ENCODE measurements at places on chromosomes 13 and 19. TPM values are rescaled to one million over a fixed set of nuclear protein-coding genes. Genes with fewer than 3 reads are reported as not detected.

IGFLR1 gene
- 40.3 TPM for polyA plus RNA-seq

CASP14 gene
- not detected for polyA plus RNA-seq

C19orf33 gene
- 36.0 TPM for polyA plus RNA-seq

C1QTNF9 gene
- polyA plus RNA-seq, result not detected

PEAK3 gene
- not detected for polyA plus RNA-seq

MBD3L2 gene
- polyA plus RNA-seq, result not detected

REEP6 gene
- polyA plus RNA-seq, result 31.4 TPM

FPR2 gene
- polyA plus RNA-seq, result 0.17 TPM

NOTCH3 gene
- 37.5 TPM for polyA plus RNA-seq

CDADC1 gene
- polyA plus RNA-seq, result 1.3 TPM

C19orf81 gene
- 22.0 TPM for polyA plus RNA-seq

ZNF574 gene
- polyA plus RNA-seq, result 38.8 TPM

IGLON5 gene
- polyA plus RNA-seq, result 34.6 TPM

S1PR2 gene
- polyA plus RNA-seq, result 16.2 TPM

ELOF1 gene
- polyA plus RNA-seq, result 101 TPM

ETFB gene
- 94.6 TPM for polyA plus RNA-seq

CGB7 gene
- 3.8 TPM for polyA plus RNA-seq

ZSCAN4 gene
- not detected for polyA plus RNA-seq

RYR1 gene
- 12.3 TPM for polyA plus RNA-seq

BCAM gene
- 84.3 TPM for polyA plus RNA-seq

C13orf46 gene
- polyA plus RNA-seq, result 0.23 TPM

CPB2 gene
- polyA plus RNA-seq, result not detected

KXD1 gene
- polyA plus RNA-seq, result 305 TPM

OR7A17 gene
- not detected for polyA plus RNA-seq

ZIC5 gene
- 14.8 TPM for polyA plus RNA-seq

IFNL1 gene
- not detected for polyA plus RNA-seq

OR4F17 gene
- not detected for polyA plus RNA-seq

GPX4 gene
- polyA plus RNA-seq, result 693 TPM

LGALS14 gene
- polyA plus RNA-seq, result 0.77 TPM

GNG14 gene
- not detected for polyA plus RNA-seq

OSCAR gene
- polyA plus RNA-seq, result 1.1 TPM

FBXL12 gene
- 89.1 TPM for polyA plus RNA-seq

CCDC8 gene
- polyA plus RNA-seq, result 4.9 TPM

ATP4A gene
- polyA plus RNA-seq, result 1.4 TPM
